ENCODE measurements at places on chromosomes 7 and 10. TPM values are rescaled to one million over a fixed set of nuclear protein-coding genes. Genes with fewer than 3 reads are reported as not detected.

The NEUROG3 gene
- total RNA-seq, result not detected

The STEAP4 gene
- total RNA-seq, result not detected

DNA sequence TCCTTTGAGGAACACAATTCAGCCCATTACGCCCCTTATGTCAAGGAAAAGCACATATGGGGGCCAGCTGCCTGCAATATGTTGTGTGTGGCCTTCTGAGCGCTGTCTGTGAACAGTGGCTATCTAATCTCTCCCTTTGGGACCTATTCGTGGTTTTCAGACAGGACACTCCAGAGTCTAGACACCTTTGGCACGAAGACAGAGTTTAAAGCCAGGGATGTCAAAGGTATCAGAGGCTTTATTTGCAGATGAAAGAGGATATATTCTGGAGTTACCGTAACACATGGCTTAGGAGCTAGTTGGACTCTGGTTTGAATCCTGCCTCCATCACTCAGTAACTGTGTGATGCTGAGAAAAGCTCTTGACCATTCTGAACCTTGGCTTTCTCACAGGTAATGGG is 14.8 kb upstream of the EEPD1 start:
- DNase-seq, result no peak

- no peak for DNase-seq
Observed at GRCh38 chr7:48708122-48708521, 216.2 kb upstream of the CDC14C start.

GRCh38 chr10:91545384-91545783 is 87.5 kb downstream of the PPP1R3C start:
- DNase-seq, result no peak

GRCh38 chr7:117863618-117864017 is 9.6 kb downstream of the CTTNBP2 start:
- no peak for DNase-seq

DNA sequence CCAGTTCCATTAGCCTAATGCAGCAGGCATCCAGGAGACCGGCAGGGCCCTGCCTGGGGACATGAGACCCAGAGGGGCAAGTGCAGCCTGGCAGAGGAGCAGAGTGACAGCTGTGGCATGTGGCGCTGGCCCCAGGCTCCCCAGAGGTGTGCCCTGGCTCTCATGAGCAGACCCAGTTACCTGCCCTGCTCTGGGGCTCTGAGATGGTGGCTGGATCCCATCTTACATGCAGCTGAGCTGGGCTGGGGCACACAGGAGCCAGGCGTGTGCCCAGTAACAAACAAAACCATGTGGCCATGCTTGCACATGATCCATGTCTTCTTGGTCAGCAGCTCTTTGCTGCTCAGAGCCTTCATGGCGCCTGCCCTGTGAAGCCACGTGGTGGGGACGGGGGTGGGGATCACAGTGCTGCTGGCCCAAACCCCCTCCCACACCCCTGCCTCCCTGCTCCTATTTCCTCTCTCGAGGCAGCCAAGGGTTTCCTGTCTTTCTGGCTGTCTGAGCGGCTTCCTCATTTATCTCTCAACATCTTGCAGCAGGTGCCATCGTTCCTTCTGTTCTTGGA is 40.3 kb upstream of the GTF2I start:
- no peak for DNase-seq
